ENCODE measurements at places on chromosomes 2 and 18.

GRCh38 chr2:11018651-11019185 is 107.0 kb downstream of the KCNF1 start:
- no peak for DNase-seq

DNA sequence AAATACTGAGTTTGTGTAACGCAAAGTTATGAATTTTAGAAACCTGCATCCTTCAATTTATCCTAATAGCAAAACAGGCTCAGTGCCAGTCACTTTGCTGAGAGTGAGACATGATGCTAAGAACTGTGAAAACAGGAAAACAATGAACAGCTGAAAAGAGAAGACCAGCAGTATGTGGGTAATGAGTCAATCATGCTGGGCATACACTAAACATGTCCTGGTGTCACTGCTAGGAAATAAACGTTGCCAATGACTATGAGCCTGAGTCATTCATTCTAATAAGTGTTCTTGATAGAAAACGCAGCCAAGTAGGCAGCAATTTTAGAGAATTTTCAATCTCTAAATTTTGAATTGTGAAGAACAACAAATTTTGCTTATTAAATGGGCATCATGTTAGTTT is 237.3 kb downstream of the GALR1 start:
- no peak for DNase-seq

- no peak for DNase-seq
These were observed 30.5 kb upstream of the ITGA4 start for GRCh38 chr2:181426672-181427071.

GRCh38 chr2:186537019-186537418 is 51.0 kb downstream of the ZC3H15 start:
- DNase-seq = no peak

DNA sequence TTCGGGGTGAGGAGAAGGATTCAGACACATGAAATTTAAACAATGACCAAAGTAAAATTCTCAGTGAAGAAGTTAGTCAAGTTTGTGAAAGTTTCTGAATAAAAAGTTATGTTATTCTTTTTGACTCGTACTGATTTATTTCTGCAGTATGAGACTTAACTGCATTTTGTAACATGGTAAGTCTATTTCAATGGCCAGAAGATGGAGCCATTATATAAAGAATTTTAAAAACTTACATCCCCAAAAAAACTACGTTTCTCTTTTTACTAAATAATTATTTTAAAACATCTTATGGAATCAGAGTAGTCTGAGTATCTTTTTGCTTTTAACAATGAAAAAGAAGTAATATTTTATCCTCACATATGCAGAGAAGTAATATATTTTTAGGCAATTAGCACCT is 51.4 kb upstream of the SCN1A start:
- no peak for DNase-seq

DNA sequence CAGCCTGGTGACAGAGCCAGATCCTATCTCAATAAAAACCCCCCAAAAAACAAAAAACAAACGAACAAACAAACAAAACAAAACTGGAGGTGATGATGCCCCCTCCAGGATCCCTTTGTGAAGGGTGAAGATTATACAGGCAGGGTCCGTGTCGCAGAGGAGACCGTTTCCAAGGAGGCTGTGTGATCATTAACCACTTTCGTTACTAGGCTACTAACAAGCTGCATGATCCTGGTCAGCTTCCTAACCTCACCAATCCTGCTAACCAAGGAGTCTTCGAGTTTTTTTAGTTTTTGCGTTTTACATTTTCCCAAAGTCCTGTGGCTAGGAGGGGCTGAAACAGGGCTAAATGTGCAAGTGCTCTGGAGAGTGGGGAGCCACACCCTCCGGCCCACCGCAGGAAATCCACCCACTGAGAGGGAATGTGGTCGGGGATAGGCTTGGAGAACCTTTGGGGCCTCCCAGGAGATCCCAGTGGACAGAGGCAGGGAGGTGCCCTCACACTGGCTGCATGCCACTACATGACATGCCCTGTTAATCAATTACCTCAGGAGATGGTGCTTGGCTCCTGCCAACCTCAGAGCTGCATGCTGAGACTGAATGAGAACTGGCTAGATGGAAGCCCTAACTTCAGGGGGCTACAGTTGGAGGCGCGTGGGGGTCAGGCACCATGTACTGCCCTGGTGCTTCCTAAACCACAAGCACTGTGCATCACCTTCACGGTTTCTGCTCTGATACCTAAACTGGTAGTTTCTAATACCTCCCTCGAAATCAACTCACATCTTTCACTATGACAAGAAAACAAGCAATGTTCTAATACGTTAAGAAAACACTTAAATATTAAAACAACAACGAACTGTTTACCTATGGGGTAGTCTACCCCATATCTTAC is 67.5 kb upstream of the RGPD5 start:
- no peak for DNase-seq

DNA sequence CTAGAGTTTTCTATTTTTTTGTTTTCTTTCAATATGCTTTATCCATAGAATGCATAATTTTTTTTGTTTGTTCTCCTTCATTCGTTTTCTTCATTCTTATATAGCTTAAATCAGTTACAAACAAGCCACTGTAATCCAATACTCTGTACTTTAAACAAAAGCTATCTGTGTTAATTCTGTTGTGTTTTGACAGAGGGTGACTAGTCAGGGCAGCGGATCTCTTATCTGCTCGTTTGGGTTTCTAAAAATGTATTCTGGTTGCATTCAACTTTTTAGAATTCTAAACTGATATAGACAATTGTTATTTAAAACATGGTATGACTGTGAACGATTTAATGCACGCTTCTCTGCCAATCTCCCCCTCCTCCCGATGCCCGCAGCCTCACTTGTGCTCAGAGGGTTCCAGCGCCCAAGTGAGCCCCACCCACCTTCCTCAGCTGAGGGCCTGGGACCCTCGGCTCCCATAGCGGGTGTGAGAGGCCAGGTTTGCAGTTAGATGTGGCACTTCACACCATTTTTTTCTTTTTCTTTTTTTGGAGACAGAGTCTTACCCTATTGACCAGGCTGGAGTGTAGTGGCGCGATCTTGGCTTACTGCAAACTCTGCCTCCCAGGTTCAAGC is 44.1 kb downstream of the NCK2 start:
- no peak for DNase-seq

DNA sequence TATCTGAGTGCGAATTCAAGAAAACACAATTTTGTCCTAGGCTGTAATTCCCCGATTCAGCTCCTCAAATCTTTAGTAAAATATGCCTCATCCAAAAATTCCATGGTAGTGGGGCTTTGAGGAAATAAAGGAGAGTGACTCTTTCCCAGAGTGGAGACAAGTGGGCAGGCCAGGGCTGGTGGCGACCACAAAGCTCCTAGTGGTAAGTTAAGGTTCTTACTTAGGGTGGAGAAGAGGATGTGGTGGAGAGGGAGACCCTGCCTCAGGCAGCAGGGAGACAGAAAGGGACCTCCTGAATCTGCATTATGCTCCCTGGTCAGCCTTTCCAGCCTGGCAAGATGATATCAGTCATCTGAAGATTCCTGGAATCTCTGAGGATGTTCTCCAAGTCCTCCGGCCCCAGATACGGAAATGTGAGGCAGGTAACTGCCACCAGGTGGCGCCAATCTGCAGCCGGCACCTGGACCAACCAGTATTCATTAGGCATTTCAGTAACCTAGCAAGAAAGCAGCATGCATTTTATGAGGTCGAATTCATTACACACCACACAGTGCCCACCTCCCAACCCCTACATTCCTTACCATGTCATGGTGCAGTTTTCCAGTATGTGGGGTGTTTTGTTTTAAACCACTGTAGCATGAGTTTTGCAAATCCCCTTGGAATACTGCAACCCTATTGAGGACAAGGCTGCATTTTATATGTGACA is 106.4 kb downstream of the POLE4 start:
- DNase-seq = no peak

GRCh38 chr2:104312684-104313083 is 541.2 kb upstream of the POU3F3 start:
- DNase-seq = no peak

GRCh38 chr18:61606759-61607158 is 273.5 kb downstream of the CDH20 start:
- DNase-seq = peak; percentile 3

GRCh38 chr2:24132543-24132942 is 9.3 kb downstream of the FAM228B start:
- no peak for DNase-seq

DNA sequence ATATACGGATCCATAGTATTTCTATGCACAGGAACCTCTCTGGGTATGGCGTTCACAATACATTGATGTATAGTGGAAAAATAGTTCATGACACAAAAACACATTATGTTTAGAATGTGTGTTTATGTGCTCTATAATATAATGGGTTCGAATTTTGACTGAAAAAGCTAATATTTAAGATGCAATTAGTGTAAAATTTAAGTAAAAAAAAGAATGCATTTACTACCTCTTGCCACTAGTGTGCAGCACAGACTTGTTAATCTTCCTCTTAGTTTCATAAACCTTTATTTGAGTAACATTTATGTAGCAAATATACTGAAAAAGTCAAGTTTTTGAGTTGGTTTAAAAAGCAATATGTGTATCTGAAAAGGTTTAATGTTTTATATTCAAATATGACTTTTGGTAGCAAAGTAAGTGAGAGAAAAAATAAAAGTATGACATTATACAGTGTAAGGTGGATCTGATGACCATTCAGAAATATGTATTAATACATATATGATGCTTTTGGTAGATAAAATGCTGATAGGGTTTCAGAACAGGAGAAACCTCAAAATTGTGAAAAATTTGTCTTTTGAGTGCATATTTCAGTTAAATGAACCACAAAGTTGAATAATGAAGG is 49.4 kb downstream of the CCDC102B start:
- DNase-seq = no peak

GRCh38 chr2:46302005-46302695 is 4.9 kb downstream of the EPAS1 start:
- DNase-seq = no peak

GRCh38 chr18:80154293-80154692 is 45.2 kb downstream of the ADNP2 start:
- no peak for DNase-seq

GRCh38 chr2:149894760-149895159 is 307.2 kb upstream of the MMADHC start:
- DNase-seq = no peak

GRCh38 chr2:110794390-110794789 is 62.0 kb downstream of the ACOXL start:
- DNase-seq = no peak

- DNase-seq = no peak
These were observed 33.6 kb upstream of the ATP6V1B1 start for GRCh38 chr2:70902067-70902442.

DNA sequence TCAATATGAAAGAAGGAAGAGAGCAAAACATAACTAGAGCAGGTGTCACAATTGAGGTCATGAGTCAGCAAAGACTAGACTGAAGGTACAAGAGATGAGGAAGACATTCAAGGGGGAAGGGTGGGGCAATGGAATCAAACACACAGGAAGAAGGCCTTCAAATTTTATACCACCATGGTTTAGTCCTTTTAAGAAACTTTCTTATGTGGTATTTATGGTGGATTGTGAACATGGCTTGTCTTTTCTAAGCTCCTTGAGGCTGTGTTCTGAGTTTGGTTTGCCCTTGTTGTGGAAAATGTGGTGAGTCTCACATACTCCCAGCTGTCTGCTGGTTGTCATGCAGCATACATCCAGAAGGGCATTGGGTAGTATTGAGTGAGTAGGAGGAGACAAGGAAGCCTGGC is 62.1 kb downstream of the NABP1 start:
- DNase-seq = no peak

- DNase-seq = no peak
These were observed 86.9 kb downstream of the ACVR1 start for GRCh38 chr2:157789256-157789655.

DNA sequence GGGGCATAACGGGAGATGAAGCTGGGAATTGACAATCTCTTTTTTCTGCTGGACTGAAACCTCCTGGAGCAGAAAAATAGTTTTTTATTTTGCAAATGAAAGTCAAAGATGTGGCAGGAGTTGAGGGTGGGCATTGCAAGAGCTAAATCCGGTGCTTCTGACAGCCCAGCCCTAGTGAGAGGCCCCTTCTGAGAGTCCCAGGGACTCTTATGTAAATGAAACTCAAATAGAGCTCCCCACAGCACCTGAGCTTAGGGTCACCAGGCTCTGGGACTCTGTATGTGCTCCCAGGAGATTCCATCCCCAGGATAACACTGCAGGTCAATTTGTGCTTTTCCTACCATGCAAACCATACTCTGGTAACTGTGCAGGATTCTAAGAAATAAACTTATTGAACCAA is 192.8 kb downstream of the ANKRD30B start:
- no peak for DNase-seq

DNA sequence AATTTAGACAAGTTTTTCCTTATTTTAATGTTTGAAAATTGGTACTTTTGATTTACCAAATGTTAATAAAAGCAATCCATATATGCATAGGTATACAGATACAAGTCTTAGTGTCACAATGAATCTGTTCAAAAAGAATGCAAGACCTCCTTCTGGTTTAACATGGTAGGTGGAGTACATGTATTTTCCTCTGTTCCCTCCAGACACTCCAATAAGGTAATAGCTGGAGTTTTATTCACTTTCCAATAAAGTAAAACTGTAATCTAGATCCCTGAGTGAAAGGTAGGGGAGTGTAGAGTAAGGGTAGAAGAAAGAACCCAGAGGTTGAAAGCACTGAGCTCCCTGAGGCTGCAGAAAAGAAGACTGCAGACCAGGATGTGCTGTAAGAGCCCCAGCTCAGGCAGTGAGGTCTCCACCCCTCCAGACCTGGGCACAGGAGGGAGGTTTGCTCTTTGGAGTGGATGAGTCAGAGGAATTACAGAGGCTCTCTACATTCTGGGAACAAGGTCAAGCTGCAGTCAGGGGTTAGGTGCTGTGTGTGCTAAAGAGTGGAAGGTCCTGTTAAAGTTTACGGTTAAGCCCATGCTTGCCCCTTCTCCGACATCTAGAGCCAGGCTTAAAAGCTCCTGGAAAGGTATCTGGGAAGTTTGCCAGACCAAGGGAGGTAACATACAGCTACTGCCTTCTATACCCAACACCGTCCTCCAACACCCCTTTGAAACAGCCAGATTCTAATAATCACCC is 27.6 kb upstream of the STAT1 start:
- no peak for DNase-seq
